Cortex of kidney (tissue), 1 donor: ENCODE measurements at places on chromosomes 12 and 14.

GRCh38 chr14:60309867-60310552 lies 61.0 kb downstream of the PPM1A start:
- no peak for DNase-seq

- DNase-seq = no peak
Observed at GRCh38 chr14:35504260-35504659, 29.7 kb upstream of the INSM2 start.

GRCh38 chr12:132160601-132161035 lies 16.4 kb downstream of the NOC4L start:
- DNase-seq = no peak

- no peak for DNase-seq
Observed at GRCh38 chr14:102317564-102318248, 1.8 kb upstream of the ZNF839 start.

DNA sequence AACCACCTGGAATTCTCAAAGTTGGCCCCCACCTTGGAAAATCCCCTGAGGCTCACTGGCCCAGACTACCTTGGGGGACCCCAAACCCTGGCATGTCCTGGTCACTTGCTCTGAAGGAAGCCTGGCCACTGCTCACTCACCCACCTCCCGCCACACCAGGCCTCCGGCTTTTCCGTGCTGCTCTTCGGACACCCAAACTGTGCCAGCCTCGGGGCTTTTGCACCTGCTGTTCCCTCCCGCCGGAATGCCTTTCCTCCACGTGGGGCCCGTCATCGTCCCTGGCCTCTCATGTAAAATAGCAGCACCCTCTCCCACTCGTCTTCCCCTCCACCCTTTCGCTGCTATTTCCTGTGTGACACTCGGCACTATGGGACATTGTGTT lies 87.2 kb upstream of the NCOR2 start:
- DNase-seq = no peak

DNA sequence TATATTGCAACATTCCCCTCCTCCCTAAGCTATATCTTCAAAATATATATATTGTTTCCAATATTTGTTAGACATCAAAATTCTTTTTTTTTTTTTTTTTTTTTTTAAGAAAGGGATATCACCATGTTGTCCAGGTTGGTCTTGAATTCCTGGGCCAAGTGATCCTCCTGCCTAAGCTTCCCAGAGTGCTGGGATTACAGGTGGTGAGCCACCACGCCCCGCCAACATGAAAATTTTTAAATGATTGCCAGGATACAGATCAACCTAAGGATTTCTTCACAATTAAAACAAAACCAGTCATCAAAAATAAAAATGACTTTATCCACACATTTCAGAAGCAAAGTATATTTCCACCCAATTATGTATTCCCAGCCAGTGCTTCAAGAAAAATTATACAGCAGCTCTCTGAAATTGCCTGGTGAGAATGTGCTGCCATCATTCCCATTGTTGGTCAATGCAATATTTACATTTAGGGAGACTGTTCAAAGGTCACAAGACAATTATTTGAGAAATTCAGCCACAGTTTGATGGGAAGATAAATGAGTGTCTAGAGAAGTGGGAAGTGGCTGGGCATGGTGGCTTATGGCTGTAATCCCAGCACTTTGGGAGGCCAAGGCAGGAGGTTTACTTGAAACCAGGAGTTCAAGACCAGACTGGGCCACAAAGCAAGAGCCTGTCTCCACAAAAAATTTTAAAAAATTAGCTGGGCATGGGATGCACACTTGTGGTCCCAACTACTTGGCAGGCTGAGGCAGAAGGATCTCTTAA lies 141.7 kb upstream of the AMIGO2 start:
- no peak for DNase-seq

GRCh38 chr12:28582672-28583376 lies 392.6 kb downstream of the CCDC91 start:
- DNase-seq = no peak

GRCh38 chr12:49832836-49833421 lies 4.7 kb upstream of the NCKAP5L start:
- DNase-seq = no peak

DNA sequence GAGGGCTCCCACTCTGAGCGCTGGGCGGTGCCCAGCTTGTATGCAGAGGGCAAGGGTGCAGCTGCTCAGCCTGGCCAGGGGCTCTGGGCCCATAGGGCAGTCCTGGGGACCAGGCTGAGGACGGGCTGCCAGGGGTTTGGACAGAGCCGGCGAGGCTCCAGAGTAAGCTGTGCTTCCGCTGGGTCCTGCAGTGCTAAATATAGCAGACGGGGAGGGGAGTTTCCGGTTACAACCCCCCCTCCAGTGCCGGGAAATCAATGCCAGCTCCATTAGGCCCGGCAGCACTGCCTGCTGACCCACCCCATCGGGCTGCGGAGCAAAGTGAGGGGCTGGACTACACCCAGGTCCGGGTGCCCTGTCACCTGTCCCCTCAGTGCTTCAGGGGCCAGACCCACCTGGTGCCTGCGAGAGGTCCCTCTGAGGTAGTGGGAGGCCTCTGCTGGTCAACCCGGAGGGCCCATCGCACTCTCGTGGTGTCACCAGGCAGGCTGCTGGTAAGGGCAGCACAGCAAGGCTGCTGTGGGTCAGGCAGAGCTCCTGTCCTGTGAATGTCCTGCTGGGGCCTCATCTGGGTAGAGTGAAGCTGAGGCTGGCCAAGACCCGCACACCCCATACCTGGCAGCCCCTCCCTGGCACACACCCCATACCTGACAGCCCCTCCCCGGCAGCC lies 2.6 kb upstream of the JAG2 start:
- DNase-seq = no peak

- no peak for DNase-seq
Observed at GRCh38 chr12:92136026-92136730, 9.5 kb downstream of the BTG1 start.

DNA sequence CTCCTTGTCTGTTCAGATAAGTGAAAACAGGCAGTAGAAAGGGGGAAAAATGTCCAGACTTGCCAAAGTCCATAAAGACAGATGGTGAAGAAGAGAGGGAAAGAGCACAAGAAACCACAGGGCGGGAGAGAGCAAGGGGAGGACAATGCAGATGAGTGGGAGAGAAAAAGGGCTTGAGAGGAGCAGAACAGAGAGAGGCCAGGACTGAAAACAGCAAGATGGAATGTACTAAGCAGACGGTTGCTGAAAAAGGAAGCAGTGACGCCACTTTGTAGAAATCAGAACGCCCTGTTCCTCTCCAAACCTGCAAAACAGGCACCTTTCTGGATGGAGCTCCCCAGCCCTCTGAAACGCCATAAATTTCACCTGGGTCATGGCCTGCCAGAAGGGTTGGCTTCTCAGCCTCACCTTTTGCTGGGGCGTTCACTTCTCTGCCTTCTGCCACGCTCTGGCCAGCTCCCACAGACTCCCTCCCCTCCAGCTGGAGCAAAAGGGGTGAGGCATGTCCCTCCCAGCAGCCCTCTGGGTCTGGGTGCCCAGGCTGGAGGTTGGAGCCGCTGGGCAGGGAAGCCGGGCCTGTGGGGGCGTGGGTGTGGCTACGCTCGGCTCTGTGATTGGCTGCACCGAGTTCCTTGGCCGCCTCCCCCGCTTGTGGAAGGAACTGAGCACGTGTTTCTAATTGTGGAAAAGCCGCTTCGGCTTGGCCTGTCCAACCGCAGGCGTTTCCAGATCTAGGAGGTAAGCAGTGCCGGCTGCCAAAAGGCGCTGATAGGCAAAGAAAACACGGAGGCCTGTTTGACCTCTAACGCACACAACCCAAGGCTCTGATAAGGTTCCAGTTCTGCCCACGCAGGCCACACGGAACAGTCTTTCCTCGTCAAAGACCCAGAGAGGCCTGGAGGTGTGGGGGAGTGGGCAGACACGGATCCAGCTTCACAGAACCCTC lies 29.3 kb downstream of the SLC7A8 start:
- DNase-seq = peak; percentile 58

DNA sequence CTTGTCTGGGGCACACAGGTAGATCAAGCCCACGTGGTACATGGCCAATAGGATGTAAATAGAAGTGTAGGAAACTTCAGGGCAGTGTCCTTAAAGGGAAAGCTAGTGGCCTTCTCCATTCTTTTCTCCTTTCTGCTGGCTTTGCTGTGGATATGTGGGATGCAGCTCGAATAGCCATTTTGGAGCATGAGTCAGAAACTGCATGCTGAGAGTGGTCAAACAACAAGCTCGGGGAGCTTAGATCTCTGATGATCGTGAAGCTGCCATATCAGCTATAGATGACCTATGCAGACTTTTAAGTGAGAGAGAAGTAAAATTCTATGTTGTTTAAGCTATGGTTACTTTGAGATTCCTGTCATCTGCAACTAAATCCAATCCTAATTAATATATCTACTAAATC lies 241.3 kb upstream of the DAAM1 start:
- no peak for DNase-seq

DNA sequence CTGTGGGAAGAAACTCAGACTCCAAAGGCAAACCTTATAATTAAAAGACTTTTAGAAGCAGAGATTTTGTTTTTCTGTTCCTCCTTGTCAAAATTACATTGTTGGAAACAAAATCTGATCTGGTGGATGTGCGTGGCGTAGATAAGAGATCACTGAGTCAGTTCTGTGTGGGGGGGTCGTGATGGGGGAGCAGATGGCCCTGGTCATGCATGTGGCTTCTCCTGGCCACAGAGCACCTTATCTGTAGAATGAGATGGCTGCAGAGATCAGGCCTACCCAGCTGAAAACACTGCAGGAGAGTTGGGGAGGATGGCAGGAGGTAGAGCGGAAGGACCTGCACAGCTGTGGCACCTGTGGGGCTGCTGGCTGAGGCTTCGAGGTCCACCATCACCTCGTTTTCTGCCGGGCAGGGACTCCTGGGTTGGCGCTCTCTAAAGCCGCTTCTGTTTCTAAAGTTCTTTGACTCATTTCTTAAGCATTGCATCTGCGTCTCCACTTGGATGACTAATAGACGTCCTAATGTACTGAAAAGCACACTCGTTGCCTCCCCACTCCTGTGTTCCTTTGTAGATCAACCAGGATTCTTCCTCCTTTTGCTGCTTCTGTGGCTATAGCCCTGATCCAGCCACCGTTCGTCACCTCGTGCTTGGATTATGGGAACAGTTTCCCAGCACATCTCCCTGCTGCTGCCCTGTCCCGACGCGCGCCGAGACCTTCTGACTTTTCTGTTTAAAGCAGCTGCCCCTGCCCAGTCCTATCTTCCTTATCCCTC lies 93.4 kb downstream of the TSPAN9 start:
- DNase-seq = no peak

DNA sequence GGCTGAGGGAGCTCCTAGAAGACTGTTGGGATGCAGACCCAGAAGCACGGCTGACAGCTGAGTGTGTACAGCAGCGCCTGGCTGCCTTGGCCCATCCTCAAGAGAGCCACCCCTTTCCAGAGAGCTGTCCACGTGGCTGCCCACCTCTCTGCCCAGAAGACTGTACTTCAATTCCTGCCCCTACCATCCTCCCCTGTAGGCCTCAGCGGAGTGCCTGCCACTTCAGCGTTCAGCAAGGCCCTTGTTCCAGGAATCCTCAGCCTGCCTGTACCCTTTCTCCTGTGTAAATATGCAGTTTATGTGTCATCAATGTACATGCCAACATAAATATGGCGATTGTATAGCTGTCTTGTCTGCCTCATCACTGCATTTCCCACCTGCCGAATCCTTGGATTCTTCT lies 7.5 kb downstream of the AMHR2 start:
- no peak for DNase-seq

GRCh38 chr14:45246691-45247090 lies 6.3 kb downstream of the MIS18BP1 start:
- DNase-seq = no peak

DNA sequence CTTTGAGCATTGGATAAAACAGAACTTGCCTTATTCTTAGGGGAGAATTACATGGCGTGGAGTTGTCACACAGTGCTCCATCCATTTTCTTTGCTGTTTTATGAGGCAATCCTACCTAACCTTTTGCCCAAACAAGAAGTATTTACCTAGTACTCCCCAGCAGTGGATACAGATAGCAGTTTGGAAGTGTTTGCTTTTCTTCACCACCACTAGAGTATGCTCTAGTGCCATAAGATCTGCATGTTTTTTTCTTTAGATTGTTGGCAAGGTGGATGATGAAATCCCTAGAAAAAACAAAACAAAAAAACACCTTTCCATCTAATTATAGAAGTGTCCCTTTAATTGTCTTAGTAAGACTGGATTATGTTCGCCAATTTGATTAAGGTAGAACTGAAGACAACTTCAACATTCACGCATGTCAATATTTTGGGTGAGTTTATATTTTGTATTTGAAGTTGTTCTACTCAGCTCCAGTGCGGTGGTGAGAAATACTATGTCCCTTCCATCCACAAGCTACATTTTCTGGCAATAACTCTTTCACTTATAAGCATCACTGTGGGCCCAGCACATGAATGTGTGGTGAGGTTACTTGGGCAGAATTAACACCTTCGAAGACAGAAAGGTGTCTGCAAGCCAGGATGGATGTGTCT lies 23.6 kb upstream of the TMEM260 start:
- DNase-seq = no peak

GRCh38 chr12:20369305-20370013 lies 1.1 kb downstream of the PDE3A start:
- DNase-seq = no peak

- no peak for DNase-seq
Observed at GRCh38 chr12:129076441-129077320, 223.4 kb downstream of the GLT1D1 start.

- no peak for DNase-seq
Observed at GRCh38 chr14:98633380-98633779, 638.6 kb downstream of the BCL11B start.

GRCh38 chr14:85471744-85472143 lies 58.2 kb upstream of the FLRT2 start:
- no peak for DNase-seq

GRCh38 chr12:94916663-94917062 lies 86.8 kb downstream of the NDUFA12 start:
- DNase-seq = no peak

GRCh38 chr14:103549361-103550311 lies 12.8 kb downstream of the BAG5 start:
- DNase-seq = no peak

GRCh38 chr12:44358636-44359035 lies 517.5 kb downstream of the NELL2 start:
- DNase-seq = no peak
